Heart left ventricle (tissue), 16 donors: ENCODE measurements at places on chromosomes 12 and 14.

GRCh38 chr12:94706250-94706661 is 55.9 kb upstream of the TMCC3 start:
- DNase-seq, result no peak

DNA sequence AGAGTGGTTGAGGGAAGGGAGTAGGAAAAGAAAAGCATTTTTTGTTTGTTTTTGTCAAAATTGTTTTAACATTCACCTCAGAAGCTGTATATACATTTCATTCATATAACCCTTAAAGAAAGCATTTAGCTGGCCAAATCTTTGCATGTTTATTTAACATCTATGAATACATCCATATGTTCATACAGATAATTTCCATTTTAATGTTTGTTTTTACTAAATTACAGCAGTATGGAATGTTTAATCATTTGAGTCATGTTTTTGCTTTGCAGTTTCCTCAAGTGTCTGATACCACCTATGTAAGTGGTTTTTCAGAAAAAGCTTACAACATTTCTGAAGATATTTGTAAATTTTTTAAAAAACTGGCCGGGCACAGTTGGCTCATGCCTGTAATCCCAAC is 84.3 kb upstream of the ATF1 start:
- DNase-seq, result no peak

GRCh38 chr12:27974735-27975221 is 2.2 kb upstream of the PTHLH start:
- DNase-seq, result no peak

DNA sequence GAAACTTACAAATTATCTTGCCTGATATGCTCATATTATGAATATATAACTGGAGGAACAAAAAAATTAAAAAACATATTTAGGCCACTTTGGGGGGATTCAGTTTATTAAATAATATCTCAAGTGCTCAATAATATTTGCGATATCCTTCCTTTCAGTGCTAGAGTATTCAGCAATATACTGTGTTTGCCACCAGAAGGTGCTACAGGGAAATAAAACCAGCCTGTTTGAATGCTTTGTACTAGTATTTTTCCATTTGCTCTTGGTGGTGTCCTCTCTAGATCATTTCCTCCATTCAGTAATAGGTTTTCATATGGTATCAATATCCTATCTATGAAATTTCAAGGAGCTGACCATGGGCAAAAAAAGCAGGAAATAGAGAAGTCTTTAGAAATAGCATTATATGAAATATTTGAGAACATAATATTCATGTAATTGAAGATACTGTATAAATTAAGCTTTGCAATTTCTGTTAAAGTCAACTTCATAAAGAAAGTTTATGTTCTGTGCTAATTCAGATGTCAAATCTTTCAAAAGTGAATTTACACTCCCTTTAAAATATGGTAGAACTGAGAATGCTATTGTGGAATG is 106.2 kb upstream of the NAV3 start:
- no peak for DNase-seq

DNA sequence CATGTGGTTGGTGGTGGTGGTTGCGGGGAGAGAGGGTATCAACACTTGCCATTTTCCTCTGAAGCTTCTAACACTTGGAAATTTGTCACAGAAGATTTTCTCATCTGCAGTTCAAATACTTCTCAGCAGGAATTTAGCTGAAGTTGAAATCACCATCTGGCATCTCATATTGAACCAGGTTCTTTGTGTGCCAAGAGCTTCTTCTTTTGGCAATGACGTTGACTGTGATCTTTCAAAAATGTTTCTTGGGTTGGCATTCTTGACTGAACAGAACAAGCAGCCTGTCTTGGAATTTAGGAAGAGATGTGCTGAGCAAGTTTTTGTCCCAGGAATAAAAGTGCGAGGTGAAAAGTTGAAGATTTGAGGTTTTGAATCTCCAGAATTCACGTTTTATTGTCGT is 8.7 kb upstream of the NIN start:
- no peak for DNase-seq
